ENCODE measurements at places on chromosomes 2 and 18.

DNA sequence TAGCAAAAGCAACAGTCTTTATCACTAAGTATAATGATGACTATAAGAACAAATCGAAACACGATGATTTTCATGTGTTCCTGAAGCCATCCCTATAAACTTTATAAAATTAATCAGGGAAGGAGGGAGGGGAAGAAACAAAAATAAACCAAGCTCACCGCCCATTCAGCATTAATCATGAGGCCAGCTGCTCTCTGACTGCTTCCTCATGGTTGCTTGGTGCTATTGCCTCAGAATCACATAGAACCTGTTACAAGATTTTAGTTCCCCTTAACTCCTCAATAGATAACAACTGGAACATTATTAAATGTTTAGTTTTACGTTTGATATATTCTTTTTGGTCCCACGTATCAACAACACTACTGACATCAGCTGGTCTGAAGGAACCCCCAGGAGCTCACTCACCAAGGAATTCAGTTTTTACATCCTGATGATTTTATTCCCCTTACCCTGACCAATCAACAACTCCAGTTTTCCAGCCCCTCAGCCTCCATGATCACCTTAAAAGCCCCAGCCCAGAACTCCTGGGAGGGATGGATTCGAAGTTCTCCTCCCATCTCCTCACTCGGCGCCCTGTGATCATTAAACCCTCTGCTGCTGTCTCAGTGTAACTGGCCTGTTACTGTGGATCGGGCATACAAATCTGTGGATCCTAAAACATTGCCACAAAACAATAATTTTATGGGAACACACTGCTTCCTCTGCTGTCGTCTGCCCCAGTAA, 10.6 kb upstream of the HNRNPLL start:
- DNase-seq, result no peak

DNA sequence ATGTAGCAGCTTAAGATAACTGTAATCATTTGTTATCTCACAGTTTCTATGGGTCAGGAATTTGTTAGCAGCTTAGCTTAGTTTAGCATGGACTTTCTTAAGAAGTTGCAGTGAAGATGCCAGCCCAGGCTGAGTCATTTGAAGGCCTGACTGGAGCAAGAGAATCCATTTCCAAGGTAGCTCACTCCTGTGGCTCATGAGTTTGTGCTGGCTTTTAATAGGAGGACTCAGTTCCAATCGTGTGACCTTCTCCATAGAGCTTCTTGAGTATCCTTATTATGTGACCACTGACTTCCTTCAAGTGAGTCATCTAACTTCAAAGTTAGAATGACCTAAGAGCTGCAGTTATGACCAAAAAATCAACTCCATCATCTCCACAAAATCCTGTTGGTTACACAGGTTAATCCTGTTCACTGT, 1.4 kb downstream of the GPATCH11 start:
- no peak for DNase-seq

DNA sequence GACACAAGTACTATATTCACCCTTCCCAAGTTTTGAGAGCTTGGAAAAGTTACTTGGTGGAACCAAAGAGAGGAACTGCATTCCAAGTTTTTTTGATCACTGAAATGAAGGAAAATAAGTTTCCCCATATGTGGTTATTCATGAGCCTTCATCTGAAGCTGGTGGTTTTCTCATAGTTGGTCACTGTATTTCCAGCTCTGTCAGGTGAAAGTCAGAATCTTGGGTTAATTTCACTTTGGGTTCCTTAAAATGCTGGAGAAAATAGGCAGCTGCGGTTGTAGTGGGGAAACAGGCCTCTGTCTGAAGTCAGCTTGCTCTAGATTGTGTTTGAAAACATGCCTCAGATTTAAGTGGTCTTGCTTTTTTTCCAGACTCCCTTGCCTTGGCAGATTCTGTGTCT, 200.5 kb downstream of the HRH4 start:
- no peak for DNase-seq

- DNase-seq, result no peak
These were observed 35.4 kb downstream of the BARD1 start for GRCh38 chr2:214774108-214774507.

- no peak for DNase-seq
These were observed 70.7 kb upstream of the CCDC195 start for GRCh38 chr2:224786848-224787247.

DNA sequence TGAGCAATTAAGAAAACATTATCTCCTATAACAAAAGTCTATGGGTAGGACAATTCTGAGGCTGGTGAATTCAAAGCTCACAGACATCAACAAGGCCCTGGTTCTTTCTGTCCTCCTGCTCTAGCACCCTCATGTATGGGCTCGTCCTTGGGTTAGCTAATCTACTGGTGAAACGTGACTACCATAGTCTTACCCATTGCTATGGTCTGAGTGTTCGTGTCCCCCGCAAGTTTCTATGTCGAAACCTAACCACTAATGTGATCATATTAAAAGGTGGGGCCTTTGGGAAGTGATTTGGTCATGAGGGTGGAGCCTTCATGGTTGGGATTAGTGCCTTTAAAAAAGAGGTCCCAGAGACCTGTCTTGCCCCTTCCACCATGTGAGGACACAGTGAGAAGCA, 564.7 kb downstream of the TNS1 start:
- no peak for DNase-seq

DNA sequence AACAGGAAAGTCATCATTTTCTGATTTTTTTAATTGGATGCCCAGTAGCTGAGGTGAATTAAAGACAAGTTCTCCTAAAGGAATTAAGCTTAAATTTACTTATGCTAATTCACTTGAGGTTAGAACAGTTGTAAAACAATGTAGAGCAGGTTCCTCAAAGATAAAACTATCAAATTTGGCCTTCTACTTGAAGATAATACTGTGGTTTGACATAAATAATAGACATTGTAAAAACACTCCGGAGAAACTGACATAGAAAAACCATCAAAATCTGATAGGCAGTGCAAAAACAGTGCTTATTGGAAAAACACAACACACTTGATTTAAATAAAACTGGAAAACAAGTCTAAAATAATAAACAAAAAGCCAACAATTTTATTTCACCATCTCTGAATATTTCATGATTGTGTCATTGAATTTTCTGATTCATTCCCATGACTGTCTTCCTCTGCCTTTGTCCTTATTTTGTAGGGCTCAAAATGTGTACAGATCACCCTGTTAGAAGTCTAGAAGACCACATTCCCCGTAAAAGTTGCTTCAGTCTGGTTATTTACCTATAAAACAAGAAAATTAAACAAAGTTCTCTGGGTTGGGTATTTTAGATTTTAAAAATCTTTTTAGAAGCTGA, 28.3 kb upstream of the SLC40A1 start:
- DNase-seq, result no peak

DNA sequence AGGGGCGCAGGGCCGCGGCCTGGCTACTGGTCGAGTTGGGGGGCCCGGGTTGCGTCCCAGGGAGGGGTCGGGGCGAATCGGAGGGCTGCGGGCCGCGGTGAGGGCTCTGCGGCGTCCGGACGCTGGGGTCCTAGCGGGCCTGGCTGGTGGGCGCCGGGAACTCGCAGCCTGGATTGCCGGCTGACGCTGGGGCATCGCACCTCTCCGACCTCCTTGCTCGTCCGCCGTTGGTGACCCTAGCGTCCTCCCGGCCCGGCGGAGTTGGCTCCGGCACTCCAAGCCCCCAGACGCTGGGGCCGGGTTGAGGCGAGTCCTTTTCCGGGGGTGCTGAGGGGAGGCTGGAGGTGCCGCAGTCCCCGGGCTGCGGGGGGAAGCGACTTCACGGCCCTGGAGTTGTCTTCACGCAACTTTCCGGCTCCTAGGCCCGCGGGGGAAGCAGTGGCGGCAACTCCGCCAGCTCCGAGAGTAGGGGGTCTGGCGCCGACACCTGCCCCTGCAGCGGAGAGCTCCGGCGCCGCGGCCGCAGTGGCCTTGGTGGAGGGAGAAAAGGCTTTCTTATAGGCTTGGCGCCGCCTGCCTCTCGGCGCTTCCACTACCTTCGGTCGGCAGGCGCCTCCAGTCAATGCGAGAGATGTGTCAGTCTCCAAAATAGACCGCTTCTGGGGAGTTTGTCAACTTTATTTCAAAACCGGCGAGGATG, 70.3 kb downstream of the HAUS1 start:
- DNase-seq, result no peak

GRCh38 chr2:763766-764525, 86.7 kb upstream of the TMEM18 start:
- DNase-seq, result no peak

GRCh38 chr2:238739668-238740067, 108.2 kb upstream of the TWIST2 start:
- no peak for DNase-seq

All from NCI-H774 (cell line).